ENCODE measurements at places on chromosomes 16 and 17. TPM values are rescaled to one million over a fixed set of nuclear protein-coding genes. Genes with fewer than 3 reads are reported as not detected.

MYH11 gene
- 9.9 TPM for polyA plus RNA-seq

PRCD gene
- polyA plus RNA-seq: 3.0 TPM

SPATA32 gene
- 0.20 TPM for polyA plus RNA-seq

CFAP52 gene
- 3.0 TPM for polyA plus RNA-seq

CD300E gene
- 0.16 TPM for polyA plus RNA-seq

SLC13A2 gene
- polyA plus RNA-seq: 13.3 TPM

TBC1D28 gene
- not detected for polyA plus RNA-seq

DPEP2 gene
- 0.86 TPM for polyA plus RNA-seq

CCL7 gene
- not detected for polyA plus RNA-seq

WFIKKN1 gene
- 2.0 TPM for polyA plus RNA-seq

MYH13 gene
- polyA plus RNA-seq: 0.19 TPM

TCAP gene
- 2.2 TPM for polyA plus RNA-seq

TTYH2 gene
- 18.6 TPM for polyA plus RNA-seq

TOX3 gene
- polyA plus RNA-seq: 28.5 TPM

CACNG3 gene
- polyA plus RNA-seq: not detected

HOXB1 gene
- polyA plus RNA-seq: 0.19 TPM

FSCN2 gene
- polyA plus RNA-seq: 1.2 TPM

TP53TG3B gene
- not detected for polyA plus RNA-seq

ELMO3 gene
- 6.5 TPM for polyA plus RNA-seq

OR1F1 gene
- polyA plus RNA-seq: not detected
